PC-9 (cell line): ENCODE measurements at places on chromosomes 2 and 18. TPM values are rescaled to one million over a fixed set of nuclear protein-coding genes. Genes with fewer than 3 reads are reported as not detected.

GRCh38 chr18:21489119-21489750 is 111.3 kb downstream of the ESCO1 start:
- no peak for DNase-seq

DNA sequence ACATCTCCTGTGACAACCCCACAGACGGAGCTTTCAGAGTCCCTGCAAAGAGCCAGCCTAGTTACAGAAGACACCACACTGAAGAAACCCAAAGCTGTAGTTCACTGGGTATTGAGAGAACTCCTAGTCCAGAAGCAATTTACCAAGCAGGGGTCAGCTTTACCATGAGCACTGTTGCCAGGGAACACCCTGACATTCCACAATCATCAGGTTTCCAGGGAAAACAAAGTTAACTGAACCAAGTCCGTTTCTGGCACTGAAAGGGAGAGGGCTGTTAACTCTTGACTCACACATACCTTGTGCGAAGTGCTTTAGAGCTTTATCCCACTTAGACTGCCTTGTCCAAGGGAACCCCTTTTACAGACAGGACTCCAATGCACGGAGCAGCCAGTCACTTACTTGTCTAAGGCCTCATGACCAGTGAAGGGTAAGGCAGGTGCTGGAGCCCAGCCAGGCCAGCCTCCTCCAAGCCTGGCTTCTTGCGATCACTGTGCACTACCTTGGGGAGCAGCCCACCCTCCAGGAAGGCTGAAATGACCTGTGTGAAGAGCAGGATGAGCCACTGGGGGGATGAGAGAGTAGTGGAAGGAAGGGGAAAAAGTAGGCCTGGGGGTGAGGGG is 53.9 kb downstream of the REEP1 start:
- DNase-seq: no peak

- no peak for DNase-seq
Measured at GRCh38 chr2:119659601-119660342, 19.2 kb upstream of the TMEM177 start.

- DNase-seq: no peak
Measured at GRCh38 chr2:81505586-81505985, 1201.0 kb upstream of the LRRTM1 start.

The RAB10 gene
- 150 and 171 TPM in 2 replicates for total RNA-seq

The UGT1A4 gene
- total RNA-seq: 73.6 and 93.0 TPM in 2 replicates
